ENCODE measurements at places on chromosomes 16 and 17.

GRCh38 chr16:82192665-82193064, 22.6 kb upstream of the MPHOSPH6 start:
- DNase-seq = no peak

DNA sequence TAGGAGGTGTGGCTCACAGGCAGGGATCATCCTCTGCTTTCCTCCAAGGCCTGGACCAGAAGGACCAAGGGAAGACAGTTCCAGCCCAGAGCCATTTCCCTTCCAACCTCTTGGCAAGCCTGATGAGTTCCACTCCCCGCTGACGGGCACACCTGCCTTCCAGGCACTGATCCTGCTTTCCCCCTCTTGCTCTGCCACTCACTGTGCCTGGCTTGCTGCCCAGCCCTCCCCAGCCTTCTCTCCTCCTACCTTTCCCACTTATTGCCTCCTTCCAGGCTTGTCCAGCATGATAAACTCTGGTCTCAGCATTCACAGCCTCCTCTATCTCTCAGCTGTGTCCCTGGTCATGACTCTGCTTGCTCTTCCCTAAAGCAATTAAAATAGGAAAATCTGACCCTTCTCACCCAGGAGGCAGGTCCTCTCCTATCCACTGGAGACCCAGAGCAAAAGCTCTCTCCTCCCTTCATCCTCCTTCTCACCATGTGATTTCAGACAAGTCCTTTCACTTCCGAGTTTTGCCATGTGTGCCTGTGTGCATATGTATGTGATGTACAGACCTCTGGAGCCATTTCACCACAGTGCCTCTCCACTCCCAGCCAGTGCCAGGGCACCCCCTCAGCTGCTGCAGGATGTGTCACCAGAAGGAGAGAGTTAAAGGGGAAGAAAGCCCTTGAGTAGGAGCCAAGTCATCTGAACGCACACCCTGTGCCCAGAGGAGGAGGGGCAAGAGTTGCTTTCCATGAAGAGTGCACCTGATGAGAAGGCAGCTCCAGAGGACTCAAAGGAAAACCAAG, 13.4 kb upstream of the TMEM170A start:
- DNase-seq = no peak

DNA sequence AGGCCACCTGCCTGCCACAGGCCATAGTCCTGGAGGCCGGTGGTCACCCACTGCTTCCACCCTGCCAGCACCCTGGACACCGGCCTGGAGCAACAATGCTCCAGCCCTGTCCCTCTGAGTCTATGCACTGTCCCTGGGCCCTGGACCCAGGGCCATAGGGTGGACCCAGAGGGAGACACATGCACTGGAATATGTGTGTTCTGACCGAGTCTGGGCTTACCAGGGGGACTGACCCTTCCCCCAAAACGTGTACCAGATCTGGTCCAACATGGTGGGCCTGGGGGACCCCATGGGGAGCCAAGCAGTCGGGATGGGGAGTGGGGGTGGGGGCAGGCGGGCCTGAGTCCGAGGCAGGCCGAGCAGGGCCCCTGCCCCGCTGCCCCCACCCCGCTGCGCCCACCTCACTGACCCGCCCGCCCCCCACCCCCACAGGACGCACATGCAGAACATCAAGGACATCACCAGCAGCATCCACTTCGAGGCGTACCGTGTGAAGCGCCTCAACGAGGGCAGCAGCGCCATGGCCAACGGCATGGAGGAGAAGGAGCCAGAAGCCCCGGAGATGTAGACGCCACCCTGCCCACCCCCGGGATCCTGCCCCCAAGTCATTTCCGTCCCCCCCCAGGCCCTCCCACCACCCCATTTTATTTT, 357.4 kb downstream of the SEC14L1 start:
- no peak for DNase-seq

DNA sequence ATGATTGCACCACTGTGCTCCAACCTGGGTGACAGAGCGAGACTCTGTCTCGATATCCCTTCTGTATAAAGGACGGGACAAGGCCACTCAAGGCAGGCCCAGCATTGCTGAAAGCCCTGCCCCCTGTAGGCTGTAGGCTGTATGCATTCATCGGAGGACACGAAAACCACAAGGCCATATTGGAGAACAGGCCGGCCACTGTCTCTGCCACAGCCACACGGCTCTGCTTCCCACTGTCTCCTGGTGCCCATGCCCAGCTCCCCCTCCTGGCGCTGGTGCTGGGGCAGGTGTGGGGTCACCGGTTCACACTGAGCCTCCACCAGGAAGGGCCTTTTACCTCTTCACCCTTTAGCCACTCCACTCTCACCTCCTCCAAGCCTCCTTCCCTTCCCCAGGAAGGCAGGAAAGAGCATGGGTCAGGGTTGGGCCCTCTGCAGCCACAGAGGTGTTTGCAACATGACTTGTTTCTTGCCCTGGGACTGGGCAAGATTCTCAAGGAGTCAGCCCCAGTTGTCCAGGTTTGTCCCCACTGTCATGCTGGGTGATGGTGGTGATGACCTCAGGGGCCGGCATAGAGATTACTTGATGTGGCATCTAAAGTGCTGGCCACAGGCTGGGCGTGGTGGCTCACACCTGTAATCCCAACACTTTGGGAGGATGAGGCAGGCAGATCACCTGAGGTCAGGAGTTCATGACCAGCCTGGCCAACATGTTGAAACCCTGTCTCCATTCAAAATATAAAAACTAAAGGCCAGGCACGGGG, 5.3 kb upstream of the NTN3 start:
- no peak for DNase-seq

GRCh38 chr16:17166095-17166494, 304.7 kb downstream of the XYLT1 start:
- no peak for DNase-seq

- no peak for DNase-seq
Observed at GRCh38 chr16:86345516-86345915, 164.8 kb upstream of the FOXF1 start.

DNA sequence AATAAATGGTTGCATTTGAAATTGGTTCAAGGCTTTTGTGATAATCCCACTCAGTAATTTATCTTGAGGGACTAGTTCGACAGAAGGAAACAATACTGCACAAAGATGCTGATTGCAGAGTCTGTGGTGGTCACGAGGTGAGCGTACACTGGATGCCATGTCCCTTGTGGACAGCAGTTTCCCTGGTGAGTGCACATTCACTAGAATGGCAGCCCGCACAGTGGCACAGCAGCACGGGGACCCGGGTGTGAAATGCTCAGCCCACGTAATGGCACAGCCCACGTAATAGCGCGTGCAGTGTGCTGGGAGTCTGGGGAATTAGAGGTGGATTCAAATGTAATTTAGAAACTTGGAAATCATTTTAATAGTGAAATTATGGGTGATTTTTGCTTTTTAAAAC, 154.0 kb downstream of the LGALS9B start:
- no peak for DNase-seq
